ENCODE measurements at places on chromosomes 7 and 10.

DNA sequence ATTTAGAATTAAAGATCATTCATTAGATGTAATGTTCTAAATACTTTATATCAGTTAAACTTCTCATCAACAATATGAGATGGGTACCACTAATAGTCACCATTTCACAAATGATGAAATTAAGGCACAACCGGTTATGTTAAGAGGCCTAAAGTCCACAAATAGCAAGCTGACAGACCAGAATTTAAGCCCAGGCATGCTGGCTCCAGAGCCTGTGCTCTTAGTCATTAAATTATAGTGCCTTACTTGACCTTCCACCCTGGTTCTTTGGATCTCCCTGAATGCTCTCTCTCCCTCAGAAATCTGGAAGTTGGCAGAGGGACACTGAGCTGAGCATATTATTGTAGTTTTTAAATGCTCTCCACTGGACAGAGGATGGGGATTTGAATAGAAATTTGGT is 3.6 kb downstream of the LIPN start:
- no peak for DNase-seq

- no peak for DNase-seq
These were observed 22.4 kb upstream of the AHR start for GRCh38 chr7:17275749-17276671.

DNA sequence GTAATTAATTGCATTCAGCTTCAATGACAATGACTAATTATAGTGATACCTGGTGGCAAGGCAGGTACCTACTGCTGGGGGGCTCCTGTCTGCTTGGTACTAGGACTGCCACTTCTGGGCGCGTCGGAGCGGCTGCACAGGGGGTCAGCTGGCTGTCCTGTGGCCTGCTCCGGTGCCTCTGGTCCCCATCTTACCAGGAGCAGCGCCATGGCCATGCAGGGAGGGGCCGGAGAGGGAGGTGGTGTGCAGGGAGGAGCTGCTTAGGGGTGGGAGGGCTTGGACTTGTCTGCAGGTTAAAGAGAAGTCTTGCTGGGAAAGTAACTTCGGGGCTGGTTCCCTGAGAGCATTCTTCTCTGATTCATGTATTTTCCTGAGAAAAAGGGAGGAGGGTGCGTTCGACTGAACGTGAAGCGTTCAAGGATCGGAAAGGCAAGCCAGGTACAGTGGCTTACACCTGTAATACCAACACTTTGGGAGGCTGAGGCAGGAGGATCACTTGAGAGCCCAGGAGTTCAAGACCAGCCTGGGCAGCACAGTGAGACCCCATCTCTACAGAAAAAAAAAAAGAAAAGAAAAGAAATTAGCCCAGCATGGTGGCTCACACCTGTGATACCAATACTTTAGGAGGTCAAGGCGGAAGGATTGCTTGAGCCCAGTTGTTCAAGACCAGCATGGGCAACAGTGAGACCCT is 15.4 kb downstream of the CUX1 start:
- DNase-seq = no peak

DNA sequence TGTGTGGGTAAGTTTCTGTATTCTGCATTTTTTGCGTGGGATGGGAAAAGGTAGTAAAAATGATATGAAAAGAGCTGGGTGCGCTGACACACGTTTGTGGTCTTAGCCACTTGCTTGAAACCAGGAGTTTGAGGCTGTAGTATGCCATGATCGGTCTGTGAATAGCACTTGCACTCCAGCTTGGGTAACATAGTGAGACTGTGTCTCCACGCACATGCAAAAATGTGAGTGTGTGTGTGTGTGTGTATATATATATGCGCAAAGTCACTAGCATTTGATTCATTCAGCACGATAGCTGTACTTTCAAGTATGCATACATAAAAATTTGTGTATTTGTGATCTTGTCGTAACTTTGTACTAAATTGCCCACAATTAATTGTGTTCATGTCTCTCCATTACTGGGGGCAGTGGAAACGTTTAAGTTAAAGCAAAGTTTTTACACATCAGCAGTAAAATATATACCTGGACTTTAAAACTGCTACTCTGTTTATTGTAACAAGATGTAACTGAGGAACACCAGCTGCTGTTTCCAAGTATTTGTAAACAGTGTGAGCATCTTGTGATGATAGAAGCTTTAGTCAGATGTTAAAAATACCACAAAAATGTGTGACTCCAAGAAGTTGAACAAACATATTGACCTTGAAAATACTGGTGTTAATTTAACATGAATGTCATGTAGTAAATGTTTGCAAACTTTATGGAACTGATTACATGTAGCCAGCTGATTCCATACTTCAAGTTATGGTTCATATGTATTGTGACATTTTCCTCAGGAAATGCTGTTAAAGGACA is 1.6 kb downstream of the ZRANB1 start:
- DNase-seq = no peak

GRCh38 chr7:47893238-47893637 is 55.0 kb downstream of the PKD1L1 start:
- DNase-seq = no peak

GRCh38 chr7:55534262-55534915 is 37.9 kb downstream of the VOPP1 start:
- DNase-seq = no peak

- no peak for DNase-seq
These were observed 103.7 kb downstream of the PLXNA4 start for GRCh38 chr7:132472463-132473120.

- no peak for DNase-seq
These were observed 90.1 kb upstream of the NANOS1 start for GRCh38 chr10:118939211-118940007.

DNA sequence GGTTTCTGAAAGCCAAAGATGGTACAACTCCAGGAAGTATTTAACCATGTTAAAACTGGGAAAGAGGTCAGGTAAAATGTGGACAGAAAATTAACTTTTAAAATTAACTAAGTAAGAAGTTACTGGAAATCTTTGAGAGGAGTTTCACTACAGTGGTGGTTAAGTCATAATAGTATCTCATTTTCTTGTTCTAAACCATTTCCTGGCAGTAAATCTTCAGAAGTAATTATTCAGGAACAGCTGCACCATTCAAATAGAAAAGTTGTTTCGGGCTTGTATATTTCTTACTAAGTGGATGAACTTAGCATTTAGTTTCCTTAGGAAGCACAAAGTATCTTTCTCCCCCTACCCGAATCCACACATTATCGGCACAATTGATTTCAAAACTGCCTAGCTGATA is 27.1 kb downstream of the COPG2 start:
- DNase-seq = no peak

DNA sequence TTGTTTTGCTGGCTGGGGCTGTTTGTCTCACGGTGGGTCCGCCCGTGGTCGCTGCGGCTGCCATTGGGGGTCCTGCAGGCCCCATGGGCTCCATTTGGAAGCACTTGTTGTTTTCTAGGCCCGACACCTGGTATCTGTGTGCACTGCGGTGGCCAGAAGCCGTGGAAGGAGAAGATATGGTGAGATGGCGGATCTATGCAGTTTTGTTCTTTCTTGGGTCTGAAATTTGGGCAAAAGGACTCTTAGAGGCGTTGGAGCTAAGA is 109.5 kb upstream of the SHH start:
- DNase-seq = no peak

DNA sequence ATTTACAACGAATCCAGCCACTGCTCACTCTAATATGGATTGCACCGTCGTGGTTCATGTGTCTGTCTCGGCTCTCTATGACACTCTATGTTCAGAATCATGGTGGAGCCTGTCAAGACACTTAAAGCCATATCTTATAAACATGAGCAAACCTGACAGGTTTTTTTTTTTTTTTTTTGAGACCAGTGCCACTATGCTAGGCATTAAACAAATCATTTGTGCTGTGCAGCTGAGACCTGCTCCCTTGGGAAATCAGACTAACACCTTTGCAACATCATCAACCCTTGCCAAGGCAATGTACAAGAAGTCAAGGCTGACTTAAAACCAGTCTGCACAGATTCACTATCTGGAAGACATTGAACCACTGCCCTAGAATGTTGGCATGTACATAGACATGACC is 181.2 kb upstream of the ANK3 start:
- DNase-seq = no peak

DNA sequence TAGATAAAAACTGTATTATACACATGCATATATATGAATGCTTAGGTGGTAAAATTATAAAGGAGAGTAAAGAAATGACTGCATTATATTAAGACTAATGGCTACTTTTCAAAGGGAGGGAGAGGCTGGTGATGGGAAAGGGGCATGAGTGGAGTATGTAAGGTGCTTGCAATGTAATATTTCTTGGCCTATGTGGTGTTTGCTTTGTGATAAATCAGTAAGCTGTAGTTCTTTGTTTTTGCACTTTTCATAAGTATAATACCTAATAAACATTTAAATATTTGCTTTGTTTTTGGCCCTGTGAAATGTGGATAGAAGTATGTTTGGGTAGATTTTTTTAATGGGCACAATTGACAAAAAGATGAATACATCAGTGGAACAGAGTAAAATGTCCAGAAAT is 25.9 kb downstream of the AGBL3 start:
- no peak for DNase-seq

DNA sequence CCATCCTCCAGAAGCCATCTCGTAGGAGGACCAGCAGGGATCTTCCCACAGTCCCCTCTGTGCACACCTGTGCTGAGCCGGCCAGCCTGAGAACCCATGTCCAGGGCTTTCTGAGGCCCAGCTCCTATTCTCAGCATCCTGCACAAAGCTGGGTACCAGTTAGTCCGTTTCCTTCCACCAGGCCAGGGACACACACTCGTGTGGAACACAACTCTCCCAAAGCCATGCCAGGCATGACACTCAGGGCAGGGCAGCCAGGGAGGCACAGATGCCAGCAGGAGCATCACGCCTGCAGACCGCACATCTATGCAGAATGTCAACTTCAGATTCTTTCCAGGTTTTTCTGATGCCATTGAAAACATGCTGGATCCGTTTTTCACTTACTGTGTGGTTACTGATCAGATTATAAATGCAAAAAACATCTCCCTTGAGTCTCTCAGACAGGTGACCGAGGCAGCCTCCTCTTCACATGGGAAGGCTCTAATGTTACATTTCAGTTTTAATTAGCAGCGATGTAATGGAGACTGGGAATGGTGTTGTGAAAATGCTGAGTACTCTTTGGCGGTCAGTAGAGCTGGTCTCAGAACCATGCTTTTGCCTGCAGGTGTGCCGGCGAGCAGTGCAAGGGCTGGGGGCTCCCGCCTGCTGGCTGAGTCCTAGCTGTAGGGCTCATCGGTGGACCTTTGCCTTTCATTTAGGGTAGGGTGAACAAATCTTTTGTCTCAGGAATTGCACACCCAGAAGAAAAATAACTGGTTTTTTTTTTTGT is 3.3 kb upstream of the SUN1 start:
- no peak for DNase-seq

GRCh38 chr7:101882595-101883564 is 65.5 kb downstream of the CUX1 start:
- peak; percentile 76 for DNase-seq

DNA sequence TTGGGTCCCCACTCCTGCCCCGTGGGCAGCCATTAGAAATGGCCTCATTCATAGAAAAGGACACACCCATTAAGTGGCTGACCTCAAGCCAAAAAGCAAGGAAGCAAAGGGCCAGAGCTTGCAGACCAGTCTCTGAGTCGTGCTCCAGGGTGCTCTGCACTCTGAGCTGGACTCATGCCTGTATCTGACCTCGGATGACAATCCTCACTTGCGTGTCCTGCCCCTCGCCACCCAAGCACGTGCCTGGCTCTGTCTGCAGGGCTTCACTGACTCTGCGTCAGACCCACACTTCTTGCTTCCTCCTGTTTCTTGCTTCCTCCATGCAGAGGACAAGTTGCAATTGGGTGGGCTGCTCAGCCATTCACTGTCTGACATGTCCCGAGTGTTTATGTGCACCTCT is 138.8 kb downstream of the OAT start:
- DNase-seq = no peak

- DNase-seq = no peak
These were observed 232.5 kb downstream of the SKIDA1 start for GRCh38 chr10:21292763-21293517.

GRCh38 chr10:113410618-113411017 is 142.2 kb upstream of the HABP2 start:
- no peak for DNase-seq
